ENCODE measurements at places on chromosomes 6 and 20. TPM values are rescaled to one million over a fixed set of nuclear protein-coding genes. Genes with fewer than 3 reads are reported as not detected.
A peak's percentile ranks its signal among the peaks of the same experiment; 100 is the strongest.

DNA sequence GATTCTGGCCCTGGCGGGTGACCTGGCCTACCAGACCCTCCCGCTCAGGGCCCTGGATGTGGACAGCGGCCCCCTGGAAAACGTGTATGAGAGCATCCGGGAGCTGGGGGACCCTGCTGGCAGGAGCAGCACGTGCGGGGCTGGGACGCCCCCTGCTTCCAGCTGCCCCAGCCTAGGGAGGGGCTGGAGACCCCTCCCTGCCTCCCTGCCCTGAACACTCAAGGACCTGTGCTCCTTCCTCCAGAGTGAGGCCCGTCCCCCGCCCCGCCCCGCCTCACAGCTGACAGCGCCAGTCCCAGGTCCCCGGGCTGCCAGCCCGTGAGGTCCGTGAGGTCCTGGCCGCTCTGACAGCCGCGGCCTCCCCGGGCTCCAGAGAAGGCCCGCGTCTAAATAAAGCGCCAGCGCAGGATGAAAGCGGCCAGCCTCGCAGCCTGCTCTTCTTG lies 868 bp upstream of the SLC2A4RG start:
- H3K36me3 ChIP-seq: no peaks in the 10 kb centered on the region
- peak overlapping the region; percentile 90 for H3K27ac ChIP-seq
- peak overlapping the region; percentile 56 for H3K4me3 ChIP-seq
- no peaks in the 10 kb centered on the region for H3K27me3 ChIP-seq
- no peak for DNase-seq

GRCh38 chr6:6695625-6696276 lies 107.2 kb downstream of the LY86 start:
- H3K4me1 ChIP-seq: peaks cover 56% of the 10 kb centered on the region
- no peaks in the 10 kb centered on the region for H3K36me3 ChIP-seq
- no peaks in the 10 kb centered on the region for H3K27me3 ChIP-seq
- H3K4me3 ChIP-seq: no peak overlapping the region
- peak overlapping the region; percentile 81 for H3K27ac ChIP-seq

CEBPB gene
- total RNA-seq: 264 TPM

GRCh38 chr20:32804817-32805216 lies 14.9 kb upstream of the MAPRE1 start:
- H3K27me3 ChIP-seq: no peaks in the 10 kb centered on the region
- no peaks in the 10 kb centered on the region for H3K36me3 ChIP-seq
- H3K27ac ChIP-seq: no peak overlapping the region
- no peak for DNase-seq

GRCh38 chr6:7381092-7381491 lies 8.4 kb downstream of the CAGE1 start:
- DNase-seq: no peak
- H3K4me1 ChIP-seq: no peaks in the 10 kb centered on the region
- H3K27ac ChIP-seq: no peak overlapping the region
- H3K36me3 ChIP-seq: no peaks in the 10 kb centered on the region
- no peak overlapping the region for H3K4me3 ChIP-seq

- H3K4me3 ChIP-seq: no peak overlapping the region
- H3K27me3 ChIP-seq: no peaks in the 10 kb centered on the region
- H3K4me1 ChIP-seq: no peaks in the 10 kb centered on the region
- H3K27ac ChIP-seq: no peak overlapping the region
These were observed 13.6 kb downstream of the HEBP2 start for GRCh38 chr6:138417493-138418117.

CNR1 gene
- total RNA-seq: 6.1 TPM

DNA sequence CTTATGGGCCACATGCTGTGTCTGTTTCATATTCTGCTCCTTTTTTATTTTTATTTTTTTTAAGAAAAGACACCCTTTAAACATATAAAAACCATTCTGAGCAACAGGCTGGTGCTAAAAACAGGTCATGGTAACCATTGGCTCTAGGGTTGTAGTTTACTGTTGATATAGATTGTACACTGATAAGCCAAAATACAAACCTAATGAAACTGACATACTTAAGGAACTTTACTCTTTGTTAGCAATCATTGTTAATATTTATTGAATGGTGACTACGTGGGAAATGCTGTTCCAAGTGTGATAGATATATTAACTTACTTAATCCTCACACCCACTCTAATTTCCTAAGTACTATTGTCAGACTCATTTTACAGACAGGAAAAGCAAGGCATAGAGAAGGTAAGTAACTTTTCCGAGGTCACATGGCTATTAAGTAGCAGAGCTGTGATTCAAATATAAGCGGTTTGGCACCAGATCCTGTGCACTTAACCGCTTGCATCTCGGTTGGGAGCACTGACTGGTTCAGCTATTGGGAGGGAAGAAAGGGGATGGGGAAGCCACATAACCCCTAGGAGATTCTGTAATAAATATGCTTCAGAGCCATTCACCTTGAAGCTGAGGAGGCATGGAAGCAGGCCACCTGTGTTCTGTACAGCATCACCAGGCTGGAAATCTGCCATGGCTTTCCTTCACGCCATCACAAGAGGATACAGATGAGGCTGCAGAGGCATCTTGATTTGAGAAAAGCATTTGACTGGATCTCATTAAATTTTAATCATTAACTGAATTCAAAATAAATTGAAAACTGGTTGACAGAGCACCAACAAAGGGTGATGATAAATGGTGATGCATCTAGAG lies 4.9 kb downstream of the TRAF3IP2 start:
- H3K36me3 ChIP-seq: no peaks in the 10 kb centered on the region
- H3K4me3 ChIP-seq: no peak overlapping the region
- H3K4me1 ChIP-seq: peaks cover 75% of the 10 kb centered on the region

- no peaks in the 10 kb centered on the region for H3K36me3 ChIP-seq
- no peak for DNase-seq
- H3K27me3 ChIP-seq: no peaks in the 10 kb centered on the region
- H3K4me3 ChIP-seq: no peak overlapping the region
- no peak overlapping the region for H3K27ac ChIP-seq
These were observed 32.6 kb upstream of the TULP4 start for GRCh38 chr6:158279615-158280014.

DNA sequence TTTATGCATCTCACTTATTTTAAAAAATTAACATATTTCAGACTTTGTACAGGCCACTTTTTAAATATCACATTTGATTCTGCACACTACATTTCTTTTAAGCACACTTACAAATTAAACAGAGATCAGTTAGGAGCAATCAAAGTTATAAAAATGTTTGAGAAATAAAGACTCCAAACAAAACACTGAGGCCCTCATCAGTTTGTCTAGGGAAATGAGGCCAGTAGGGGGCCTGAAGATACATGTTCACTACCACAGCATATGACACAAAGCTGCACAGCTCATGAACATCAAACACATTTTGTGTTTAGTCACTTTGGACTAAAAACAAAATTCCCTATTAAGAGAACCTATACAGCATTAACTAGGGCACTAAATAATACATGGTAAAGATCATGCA lies 180.5 kb downstream of the PDE7B start:
- no peak overlapping the region for H3K27ac ChIP-seq
- no peak overlapping the region for H3K4me3 ChIP-seq
- peaks cover 11% of the 10 kb centered on the region for H3K4me1 ChIP-seq
- no peaks in the 10 kb centered on the region for H3K36me3 ChIP-seq

TRIM40 gene
- not detected for total RNA-seq

All from vagina (tissue), 2 donors.